ENCODE measurements at places on chromosomes 2 and 18.

DNA sequence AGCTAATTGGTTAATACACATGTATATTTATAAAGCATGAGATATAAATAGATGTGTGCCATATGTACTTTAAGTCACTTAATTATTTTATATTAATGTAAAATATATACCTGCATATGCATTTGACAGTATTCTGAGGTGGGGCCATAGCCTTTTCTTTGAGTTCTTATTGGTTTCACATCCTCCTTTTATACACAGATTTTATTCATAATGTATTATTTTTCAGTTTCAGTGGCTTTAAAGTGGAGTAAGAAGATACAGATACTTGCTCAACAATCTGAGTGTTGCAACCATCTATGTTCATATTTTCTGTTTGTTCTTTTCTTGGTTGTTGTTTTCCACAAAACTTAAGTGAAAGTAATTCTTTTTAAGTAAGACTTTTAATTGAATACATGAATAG lies 436.5 kb downstream of the RND3 start:
- no peak for DNase-seq

DNA sequence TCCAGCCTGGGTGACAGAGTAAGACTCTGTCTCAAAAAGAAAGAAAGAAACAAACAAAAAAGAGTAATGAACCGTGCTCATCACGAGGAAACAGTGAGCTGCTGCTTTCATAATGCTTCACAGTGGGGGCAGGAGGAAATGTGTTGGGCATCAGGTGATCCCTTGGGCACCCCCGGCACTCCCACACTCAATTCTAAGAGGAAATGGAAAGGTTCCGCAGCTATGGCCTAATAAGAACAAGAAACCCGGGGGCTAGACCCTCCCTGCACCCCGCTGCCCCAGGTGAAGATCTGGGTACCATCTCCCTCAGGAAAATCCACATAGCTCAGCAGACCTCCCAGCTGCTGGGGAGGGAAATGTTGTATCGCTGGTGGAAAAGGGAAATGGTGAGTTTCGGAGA lies 118.9 kb downstream of the LPIN1 start:
- DNase-seq = no peak

DNA sequence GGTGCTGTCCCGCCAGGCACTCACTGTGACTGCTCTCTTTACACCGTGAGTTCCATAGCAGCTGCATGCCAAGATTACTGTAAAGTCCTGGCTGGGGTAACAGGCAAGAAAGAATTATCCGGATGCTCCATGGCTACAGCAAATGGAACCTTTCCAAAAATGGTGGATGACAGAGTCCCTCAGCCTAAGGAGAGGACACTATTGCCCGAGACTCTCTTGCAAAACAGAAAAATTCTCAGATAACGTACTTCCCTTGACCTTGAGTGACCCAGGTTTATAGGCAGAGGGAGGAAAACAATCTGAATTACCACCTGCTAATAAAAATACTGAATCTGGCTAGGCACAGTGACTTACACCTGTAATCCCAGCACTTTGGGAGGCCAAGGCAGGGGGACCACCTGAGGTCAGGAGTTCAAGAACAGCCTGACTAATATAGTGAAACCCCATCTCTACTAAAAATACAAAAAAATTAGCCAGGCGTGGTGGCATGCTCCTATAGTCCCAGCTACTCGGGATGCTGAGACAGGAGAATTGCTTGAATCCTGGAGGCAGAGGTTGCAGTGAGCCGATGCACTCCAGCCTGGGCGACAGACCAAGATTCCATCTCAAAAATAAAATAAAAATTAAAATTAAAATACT lies 4.5 kb downstream of the CYS1 start:
- no peak for DNase-seq

GRCh38 chr2:185919155-185919554 lies 180.6 kb downstream of the FSIP2 start:
- DNase-seq = no peak

DNA sequence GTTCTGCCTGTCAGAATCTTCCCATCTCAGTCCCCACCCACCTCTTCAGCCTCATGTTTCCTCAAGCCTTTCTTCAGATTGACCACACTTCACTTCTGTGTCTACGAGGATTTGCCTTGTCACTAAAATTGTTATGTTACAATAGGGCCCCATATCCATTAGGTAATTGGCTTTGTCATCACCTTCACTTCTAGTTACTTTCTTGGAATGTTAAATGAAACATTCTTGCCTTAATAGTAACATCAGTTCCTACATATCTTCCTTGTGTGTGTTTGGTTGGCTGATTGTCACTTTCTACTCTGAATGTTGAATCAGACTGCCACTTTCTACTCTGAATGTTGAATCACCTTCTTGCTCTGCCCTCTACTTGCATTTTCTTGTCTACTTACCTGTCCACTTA lies 599.9 kb upstream of the NXPH2 start:
- no peak for DNase-seq

- DNase-seq = no peak
These were observed 35.1 kb downstream of the MYO7B start for GRCh38 chr2:127570282-127571250.

- no peak for DNase-seq
These were observed 174.0 kb upstream of the NT5C1B start for GRCh38 chr2:18763338-18763737.

GRCh38 chr2:237161189-237161588 lies 75.5 kb downstream of the COPS8 start:
- DNase-seq = no peak

DNA sequence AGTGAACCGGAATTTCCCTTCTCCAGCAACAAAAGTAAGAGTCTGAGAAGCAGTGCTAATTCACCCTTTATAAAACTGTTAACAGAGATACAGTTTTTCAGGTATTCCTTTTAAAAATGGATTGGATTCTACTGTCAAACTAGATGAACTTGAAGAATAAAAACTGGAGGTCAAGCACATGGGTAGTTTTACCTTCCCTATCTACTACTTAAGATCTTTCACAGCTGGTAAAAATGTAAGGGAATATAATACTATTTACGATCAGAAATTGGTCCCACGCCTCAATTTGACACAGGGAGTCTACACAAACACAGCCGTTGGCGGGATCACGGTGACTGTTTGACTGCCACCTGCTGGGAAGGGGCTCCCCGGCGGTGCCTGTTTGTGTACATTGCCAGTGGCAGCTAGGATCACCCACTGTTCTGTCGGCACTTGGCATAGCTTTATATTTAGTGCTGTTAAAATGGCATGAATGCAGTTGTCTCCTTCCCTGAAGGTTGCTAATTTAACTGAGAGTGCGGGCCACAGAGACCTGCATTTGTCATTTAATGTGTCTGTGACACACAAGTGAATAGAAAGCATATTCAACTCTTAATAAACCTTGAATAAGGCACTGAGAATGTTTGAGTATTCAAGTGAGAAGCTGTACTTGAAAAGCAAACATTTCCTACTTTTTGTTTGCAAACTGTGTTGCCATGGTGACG lies 59.5 kb downstream of the ABCG8 start:
- DNase-seq = no peak

GRCh38 chr2:44902217-44903137 lies 39.0 kb upstream of the SIX3 start:
- no peak for DNase-seq

DNA sequence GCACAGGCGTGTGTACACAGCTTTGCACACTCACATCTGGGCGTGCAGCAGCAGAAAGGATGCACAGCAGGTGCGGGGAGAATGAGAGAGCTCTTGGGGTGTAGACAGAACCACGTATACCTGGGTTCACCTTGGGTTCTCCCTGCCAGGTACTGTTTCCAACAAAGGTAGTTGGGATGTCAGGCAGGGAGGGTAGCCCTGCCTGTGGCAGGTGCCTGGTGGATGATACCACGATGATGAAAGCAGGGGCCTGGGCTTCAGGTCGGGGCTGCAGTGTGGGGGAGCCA lies 6.5 kb upstream of the ARID5A start:
- no peak for DNase-seq

GRCh38 chr2:77459840-77460239 lies 62.3 kb downstream of the LRRTM4 start:
- DNase-seq = no peak

GRCh38 chr18:37575646-37576045 lies 10.0 kb upstream of the CELF4 start:
- no peak for DNase-seq

DNA sequence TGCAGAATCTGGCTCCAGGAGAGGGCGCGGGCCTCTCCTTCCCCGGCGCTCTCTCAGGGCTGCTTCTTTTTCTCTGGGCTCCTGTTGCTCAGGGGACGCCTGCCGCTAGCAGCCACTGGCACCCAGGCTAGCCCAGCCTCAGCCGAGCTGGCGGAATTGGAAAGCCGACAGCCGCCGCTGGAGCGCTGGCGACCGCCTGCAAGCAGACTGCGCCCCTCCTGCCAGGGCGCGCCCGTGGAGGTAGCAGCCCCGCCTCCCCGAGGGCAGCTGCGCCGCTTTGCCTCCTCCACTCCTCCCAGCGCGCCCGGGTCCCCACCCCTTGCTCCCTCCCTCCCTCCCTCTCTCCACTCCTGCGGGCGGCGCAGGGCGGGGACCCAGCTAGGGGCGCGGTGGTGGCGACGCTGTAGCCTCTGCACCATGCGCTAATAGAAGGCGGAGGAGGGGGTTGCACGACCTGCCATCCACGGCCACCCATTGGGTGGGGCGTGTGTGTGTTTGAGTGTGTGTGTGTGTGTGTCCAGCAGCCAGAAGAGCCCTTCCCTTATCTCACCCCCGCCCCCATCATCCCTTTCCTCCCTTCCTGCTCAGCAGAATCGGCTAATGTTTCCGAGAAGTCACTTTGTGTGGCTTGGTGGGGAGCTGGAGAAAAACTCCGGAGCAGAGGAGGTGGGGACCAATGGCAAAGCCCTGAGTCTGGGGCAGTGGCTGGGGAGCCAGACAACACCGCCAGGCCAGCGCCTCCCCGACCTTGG lies at the start of gene SCN9A:
SCN9A (minus strand) TSS at position 209 of the 752 bp plus-strand sequence. CDS start 64,188 bp downstream, outside the sequence.
- DNase-seq = peak; percentile 76

GRCh38 chr2:175251425-175252041 lies 70.0 kb upstream of the ATP5MC3 start:
- DNase-seq = peak; percentile 12

DNA sequence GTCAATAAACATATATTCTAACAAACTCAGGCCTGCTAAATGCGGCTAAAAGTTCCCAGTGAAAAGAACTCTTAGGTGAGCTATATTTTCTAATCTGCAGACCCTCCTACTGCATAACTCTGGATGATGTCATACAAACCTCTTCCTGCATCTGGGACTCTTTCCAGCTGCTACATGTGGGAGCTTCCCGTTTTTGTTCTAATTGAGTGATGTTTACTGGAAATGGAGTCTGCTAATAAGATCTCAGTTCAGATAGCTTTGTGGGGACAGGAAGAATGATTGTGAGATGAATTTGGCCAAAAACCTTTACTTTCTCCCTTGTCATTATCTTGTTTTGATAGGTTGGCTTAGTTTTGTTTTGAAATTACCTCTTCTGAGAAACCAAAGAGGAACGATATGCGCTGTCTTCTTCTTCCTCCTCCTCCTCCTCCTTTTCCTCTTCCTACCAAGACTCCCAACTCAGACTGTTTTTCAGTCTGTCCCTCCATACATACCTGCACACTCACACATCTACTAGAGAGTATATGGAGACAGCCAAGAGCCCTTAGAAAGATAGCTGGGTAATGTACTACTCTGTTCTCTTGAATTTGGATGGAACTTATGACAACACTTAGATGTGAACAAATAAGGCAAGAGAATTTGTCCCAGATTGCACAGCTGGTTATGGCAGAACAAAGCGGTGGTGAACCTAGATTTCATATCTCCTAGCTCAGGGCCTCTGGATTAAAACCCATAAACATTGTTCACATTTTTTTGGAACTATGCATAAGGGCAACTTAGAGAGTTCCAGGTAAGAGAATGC lies 39.8 kb upstream of the AAK1 start:
- peak; percentile 46 for DNase-seq

DNA sequence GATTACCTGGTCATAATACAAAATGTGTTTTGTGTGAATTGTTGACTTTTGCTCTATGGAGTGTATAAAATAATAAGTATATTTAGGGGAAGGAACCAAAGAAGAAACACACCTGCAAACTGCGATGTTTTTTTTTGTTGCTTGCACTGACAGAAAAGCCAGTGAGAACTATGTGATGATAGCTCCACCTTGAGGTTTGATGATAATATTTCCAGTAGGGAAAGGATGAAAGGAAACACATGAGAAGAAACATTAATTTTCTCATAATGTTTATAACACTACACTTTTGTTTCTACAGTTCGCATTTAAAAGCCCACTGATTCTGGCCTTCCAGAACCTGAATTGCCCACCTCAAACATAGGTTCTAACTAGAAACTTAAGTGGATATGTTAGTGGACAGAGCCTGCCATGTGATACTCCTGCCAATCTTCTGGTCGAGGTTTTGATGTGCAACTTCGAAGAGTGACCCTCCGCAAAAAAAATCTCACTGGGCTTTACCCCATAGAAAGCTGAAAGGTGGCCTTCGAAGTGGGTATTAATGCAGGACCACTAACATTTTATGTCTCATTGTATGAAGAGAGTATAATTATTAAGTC lies 476.4 kb upstream of the SPHKAP start:
- no peak for DNase-seq

- DNase-seq = no peak
These were observed 34.1 kb upstream of the METAP1D start for GRCh38 chr2:171965661-171966060.

GRCh38 chr18:13434854-13435253 lies 216.3 kb downstream of the LDLRAD4 start:
- DNase-seq = no peak
